Suppressor macrophage (primary cell): ENCODE measurements at places on chromosomes 1 and 21.
A peak's percentile ranks its signal among the peaks of the same experiment; 100 is the strongest.

DNA sequence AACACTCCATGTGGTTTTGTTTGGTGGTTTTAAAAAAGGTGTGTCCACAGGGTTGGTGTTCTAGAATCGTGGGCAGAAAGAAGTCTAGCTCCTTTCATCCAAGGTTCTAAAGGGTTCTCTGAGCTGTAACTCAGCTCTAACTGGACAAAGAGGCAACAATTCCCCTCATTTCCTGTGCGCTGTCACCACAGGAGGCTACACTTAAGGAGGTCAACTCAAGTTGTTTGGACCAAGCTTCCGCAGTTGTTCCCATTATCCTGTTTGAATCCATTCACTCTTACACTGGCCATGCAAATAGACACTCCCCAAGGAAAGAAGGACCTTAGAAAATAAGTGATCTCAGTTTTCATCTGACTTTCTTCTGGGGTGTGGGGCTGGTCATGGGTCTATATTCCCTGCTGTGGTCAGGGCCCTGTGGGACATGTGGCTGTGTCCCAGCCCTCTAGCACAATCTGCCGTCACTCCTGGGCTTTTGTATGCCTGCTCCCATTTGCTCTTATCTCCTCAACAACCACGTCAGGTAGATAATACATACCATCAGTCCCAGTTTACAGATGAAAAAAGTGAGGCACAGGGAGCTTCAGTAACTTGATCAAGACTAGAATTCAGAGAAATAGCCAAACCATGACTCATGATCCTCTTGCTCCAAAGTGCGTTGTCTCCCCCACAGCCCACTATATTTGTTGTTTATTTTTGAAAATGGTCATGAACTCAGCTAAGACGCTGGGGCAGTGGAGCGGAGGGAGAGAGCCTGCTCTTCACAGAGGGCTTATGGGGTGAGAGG is 103.6 kb downstream of the RHOU start:
- no peak for DNase-seq

- DNase-seq = no peak
These were observed 41.7 kb downstream of the ERI3 start for GRCh38 chr1:44313265-44313918.

GRCh38 chr1:206829282-206829681 is 36.1 kb upstream of the IL20 start:
- DNase-seq = no peak

- DNase-seq = no peak
These were observed 146.4 kb downstream of the NOS1AP start for GRCh38 chr1:162215902-162216301.

DNA sequence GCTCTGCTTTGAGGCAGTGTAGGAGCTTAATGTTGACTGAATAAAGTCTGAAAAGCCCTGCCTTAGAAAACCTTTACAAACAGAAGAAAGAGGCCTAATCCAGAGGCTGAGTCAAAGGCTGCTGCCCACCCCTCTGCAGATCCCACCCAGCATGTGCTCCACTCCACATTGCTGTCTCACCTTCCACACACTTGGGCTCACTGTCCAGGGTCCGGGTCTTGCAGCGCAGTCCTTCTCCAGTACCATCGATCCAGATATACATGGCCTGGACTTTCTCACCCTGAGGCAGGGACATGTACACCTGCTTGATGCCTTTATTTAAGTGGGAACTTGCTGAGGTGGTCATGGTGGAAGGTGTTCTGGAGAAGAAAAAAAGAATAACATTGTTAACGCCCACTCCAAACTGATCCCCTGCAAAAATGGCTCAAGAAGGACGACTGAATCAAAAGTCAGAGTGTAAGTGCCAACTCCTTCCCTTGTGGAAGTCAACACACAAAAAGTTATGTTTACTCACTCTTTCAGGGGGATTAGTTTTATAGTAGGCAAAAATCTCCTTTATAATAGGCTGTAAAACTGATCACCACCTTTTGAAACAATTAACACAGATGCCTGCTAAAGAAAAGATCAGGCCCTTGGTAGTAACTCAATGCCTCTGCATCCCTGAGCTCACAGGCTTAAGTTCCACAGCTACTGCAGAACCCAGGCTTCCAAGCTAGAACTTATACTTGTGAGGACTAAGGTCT is 3.0 kb downstream of the GLUL start:
- no peak for DNase-seq

DNA sequence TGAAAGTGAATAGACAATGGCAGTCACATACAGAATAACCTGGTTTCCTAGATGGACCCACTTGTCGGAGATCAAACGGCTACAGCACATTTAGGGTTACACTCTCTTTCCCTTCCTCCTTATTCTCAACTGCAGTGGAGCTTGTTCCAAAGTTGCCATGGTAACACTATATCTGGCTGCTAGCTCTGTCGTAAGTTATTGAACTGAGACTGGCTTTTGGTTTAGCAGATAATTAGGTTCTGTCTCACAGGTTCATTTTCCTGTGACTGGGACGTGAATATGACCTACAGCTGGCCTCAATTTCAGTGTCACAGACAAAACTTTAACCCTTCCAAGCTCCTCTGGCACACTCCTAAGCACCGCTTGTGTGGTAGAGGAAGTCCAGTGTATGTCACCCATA is 875.8 kb downstream of the USP25 start:
- DNase-seq = no peak

- peak; percentile 73 for DNase-seq
These were observed 24.8 kb upstream of the THEM4 start for GRCh38 chr1:151934048-151934493.

GRCh38 chr1:4745560-4745959 is 91.2 kb downstream of the AJAP1 start:
- DNase-seq = no peak

DNA sequence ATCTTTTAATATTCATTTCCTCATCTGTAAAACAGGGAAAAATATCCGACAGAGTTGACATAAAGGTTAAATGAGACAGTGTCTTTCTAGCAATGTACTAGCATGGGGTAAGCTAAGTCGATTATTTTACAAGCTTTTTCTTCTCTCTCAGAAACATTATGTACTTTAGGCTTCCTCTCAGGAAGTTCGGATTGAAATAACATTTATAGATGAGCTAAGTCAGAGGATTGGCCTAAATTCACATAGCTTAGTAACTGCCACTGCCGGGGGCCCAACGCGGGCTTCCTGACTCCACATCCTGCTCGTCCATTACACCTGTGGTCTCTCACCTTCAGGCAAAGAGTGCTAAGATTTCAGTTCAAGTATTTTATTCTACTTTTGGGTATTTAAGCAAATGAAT is 462.3 kb upstream of the NFIA start:
- DNase-seq = no peak

- no peak for DNase-seq
These were observed 1263.1 kb downstream of the KCNT2 start for GRCh38 chr1:195345149-195345548.

DNA sequence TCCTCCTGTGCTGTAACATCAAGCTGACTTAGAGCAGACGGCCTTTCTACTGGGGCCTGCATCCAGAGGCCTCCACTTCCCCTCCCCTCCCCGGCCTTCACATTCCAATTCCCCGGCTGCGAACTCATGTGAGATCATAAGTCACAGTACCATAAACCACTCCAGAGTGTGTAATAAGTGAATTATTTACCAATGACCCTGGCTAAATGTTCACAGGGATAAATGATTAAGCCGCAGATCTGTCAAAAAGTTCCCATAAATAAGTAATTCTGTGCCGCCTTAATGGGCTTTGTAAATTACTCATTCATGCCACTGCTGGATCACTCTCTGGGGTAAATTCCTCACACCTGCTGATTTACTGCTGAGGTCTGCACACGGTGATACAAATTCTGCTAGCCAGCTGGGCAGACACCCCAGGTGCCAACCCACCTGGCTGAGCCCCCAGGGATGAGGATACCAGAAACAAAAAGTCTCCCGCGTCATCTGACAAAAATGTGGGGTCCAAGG is 27.4 kb upstream of the KIRREL1 start:
- DNase-seq = no peak

GRCh38 chr1:65277605-65278347 is 31.6 kb upstream of the DNAJC6 start:
- no peak for DNase-seq

GRCh38 chr1:162113419-162113818 is 43.9 kb downstream of the NOS1AP start:
- peak; percentile 66 for DNase-seq

- DNase-seq = no peak
These were observed 503 bp upstream of the SRSF11 start for GRCh38 chr1:70220517-70221237.

DNA sequence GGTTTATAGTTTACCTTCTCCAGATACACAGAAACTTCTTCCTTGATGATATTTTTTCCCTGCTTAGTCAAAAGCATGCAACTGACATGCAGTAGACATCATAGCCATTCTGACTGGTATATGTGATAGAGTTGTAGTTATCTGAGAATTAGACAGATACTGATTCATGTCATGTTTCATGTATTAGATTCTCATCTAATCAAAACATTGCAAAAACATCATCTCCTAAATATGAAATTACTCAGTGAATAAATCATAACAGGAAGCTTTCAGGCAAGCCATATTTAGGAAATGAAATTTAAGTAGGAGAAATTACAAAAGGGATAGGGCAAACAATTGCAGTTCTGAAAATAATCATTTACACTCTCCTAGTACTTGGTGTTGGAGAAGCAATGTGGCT is 38.4 kb upstream of the ASB17 start:
- no peak for DNase-seq

GRCh38 chr1:86352086-86352485 is 44.0 kb downstream of the ODF2L start:
- no peak for DNase-seq

- no peak for DNase-seq
These were observed 276.1 kb downstream of the NPHP4 start for GRCh38 chr1:5716126-5716525.

- no peak for DNase-seq
These were observed 38.4 kb upstream of the SPAG17 start for GRCh38 chr1:118223426-118223825.

DNA sequence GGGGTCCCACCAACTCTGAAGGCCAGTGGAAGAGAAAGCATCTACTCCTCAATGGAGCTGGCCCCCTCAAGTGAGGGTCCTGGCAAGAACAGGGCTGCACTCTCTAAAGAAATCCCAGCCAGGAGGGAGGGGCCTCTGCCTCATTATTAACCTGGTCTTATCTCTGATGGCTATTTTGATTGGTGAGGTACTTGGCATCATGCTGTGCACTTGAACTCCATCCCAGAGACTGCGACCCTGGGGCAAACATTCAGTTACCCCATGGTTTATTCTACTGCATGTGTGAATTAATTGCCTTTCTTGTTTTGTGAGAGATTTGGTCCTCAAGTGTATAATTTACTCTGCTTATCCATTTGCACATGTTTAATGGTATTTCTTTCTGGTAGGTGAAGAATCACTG is 55.0 kb upstream of the ETV3 start:
- no peak for DNase-seq

DNA sequence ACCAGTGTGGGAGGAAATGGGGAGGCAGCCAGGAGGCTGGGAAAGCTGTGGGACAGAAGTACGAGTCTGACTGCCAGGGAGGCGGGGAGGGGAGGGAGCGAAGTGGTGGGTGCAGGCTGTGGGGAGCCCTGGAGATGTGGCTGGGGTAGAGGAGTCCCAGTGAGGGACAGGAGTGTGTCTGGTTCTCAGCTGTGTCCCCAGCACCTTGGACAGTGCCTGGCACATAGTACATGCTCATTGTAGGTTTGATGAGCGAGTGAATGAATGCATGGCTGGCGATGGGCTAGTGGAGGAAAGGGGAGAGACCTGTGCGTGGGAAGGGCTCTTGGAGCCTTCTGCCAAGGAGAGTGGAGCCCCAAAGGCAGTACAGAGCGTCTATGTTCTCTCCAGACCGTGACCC is 104.1 kb downstream of the SIK1 start:
- peak; percentile 23 for DNase-seq

DNA sequence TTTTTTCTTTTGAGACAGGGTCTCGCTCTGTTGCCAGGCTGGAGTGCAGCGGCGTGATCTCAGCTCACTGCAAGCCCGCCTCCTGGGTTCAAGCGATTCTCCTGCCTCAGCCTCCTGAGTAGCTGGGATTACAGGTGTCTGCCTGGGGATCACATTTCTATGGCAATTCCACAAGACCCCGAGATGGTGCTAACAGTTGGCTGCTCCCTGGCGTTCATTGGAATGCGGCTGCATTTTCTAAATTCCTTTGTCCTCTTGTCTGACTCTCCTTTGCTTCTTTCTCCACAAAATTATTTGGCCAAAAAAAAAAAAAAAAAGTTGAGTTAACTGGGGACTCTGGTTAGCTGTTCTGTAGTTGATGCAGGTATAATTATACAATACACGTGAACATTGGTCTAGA is 176.4 kb downstream of the ETS2 start:
- no peak for DNase-seq

- peak; percentile 10 for DNase-seq
These were observed 357.8 kb downstream of the SIPA1L2 start for GRCh38 chr1:232271991-232272589.

DNA sequence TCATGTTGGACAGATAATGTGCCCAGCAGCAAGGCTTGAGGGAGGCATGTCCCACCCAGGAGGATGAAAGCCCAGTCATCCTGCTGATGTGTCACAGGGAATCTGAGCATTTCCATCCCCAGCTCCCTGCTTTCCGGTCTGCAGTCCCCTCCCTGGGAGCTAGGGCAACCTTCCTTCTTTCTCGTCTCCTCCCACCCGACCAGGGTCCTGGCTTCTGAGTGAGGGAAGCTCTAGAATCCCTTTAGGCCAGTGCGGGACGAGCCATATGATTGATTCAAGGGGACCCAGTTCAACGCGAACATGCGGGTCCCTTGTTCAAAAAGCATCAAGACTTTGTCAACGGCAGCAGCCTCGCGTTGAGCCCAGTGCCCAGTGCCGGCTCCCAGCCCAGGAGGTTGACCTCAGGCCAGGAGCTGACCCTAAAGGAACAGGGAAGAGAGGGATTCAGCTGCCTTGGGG is 96.7 kb upstream of the TMPRSS2 start:
- DNase-seq = no peak

DNA sequence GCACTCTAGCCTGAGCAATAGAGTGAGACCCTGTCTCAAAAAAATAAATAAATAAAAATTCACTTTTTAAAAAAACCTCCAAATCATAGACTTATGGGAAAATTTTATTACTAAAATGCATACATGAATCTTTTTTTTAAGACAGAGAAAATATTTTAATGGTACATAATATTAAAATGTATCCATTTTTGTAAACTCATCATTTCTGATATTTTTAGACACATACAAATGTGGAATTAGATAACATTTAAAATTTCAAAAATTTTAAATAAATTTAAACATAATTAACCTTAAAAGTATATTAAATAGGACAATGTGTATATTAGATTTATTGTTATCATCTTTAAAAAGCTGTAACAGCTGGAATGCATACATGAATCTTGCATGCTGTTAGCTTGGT is 33.9 kb downstream of the SMAP2 start:
- DNase-seq = no peak
